ENCODE measurements at places on chromosomes 16 and 17.
A peak's percentile ranks its signal among the peaks of the same experiment; 100 is the strongest.

- no peak for DNase-seq
Measured at GRCh38 chr17:29663155-29663554, 40.4 kb upstream of the CORO6 start.

- no peak for DNase-seq
Measured at GRCh38 chr17:82871056-82871775, 31.4 kb upstream of the ZNF750 start.

DNA sequence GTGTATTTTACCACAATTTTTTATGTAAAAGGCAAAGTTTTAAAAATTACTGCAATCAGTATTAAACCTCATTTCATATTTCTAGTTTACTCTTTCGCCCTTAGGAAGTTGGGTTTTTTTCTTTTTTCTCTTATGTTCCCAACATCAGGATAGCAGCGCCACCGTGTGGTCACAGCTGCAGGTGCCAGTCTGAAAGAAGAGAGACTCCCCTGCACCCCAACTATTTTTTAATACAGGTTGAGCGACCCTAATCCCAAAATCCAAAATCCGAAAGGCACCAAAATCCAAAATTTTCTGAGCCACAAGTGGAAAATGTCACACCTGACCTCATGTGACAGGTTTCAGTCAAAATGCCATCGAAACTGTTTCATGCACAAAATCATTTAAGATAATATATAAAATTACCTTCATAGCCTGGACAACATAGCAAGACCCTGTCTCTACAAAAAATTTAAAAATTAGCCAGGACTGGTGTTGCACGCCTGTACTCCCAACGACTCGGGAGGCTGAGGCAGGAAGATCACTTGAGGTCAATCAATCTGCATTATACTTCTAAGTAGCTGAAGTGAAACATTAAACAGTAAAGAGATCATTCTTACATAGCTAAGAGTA is 21.8 kb upstream of the ASGR2 start:
- peak; percentile 0 for DNase-seq

GRCh38 chr17:82938486-82938872 is 98.7 kb upstream of the ZNF750 start:
- DNase-seq = no peak

- no peak for DNase-seq
Measured at GRCh38 chr17:68006797-68007196, 10.5 kb upstream of the C17orf58 start.

- DNase-seq = no peak
Measured at GRCh38 chr17:56506349-56506748, 87.2 kb upstream of the NOG start.

GRCh38 chr17:3669548-3669947 is 936 bp downstream of the EMC6 start:
- no peak for DNase-seq

- no peak for DNase-seq
Measured at GRCh38 chr16:67731753-67732095, 12.6 kb upstream of the GFOD2 start.

DNA sequence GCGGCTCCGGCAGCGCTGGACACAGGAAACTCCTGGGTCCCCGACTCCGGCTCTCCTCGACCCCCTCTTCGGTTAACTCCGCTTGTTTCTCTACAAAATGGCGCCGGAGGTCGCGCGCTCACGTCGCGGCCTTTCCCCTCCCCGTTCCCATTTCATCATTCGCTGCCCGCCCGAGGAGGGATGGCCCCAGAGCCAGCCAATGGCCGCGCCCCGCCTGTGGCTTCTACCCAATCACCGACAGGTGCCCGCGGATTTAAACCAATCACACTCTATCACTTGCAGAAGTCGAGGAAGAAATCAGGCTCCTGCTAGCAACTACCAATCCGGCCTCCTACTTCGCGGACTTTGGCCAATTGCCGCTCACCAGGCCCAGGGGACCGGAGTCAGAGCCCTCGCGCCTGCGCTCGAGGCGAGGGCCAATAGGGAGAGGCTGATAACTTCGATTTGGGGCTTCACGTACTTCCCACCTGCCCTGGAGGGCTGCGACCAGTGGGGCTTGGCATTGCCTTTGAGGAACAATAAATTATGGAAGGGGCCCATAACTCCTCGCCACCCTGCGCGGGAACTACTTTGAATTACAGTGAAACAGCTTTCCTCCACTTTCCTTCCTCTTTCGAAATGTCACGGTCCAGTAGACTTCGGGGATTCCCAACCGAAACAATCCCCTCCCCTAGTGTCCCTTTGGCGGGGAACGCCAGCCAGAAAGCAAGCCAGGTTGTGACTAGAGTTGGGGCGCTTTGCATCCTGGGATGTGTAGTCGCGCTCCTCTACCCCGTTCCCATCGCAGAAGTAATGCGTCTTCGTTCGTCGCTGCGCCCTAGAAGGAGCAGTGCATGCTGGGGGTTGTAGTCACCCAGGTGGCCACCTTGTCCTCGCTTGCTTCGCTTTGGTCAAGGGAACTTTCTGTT is at the start of gene CNOT1:
Gene CNOT1, minus strand, starts transcription at position 94 of the 908 bp plus-strand sequence. CDS start 30,489 bp downstream, outside the sequence.
- peak; percentile 95 for DNase-seq

DNA sequence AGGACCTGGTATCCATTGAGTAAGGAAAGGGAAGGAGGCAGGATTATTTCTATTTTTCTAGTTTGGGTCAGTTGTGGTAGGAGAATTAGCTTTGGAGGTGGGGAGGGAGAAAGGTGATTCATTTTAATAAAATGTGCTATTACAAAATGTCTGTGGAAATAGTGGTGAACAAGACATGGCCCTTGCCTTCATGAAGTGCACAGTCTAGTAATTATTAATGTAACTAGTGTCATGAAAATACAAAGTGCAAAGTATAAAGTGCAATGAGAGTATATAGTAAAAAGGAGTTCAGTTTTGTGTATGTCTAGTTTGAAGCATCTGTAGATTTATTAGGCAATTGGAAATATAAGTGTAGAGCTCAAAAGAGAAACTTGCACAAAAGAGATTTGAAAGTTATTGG is 11.9 kb downstream of the NFATC3 start:
- no peak for DNase-seq

Data from NCI-H1417 treated with DMSO at 0.1 percent for 48 hours (cell line).